Neural crest cell (in vitro differentiated cells): ENCODE measurements at places on chromosomes 7 and 10.

DNA sequence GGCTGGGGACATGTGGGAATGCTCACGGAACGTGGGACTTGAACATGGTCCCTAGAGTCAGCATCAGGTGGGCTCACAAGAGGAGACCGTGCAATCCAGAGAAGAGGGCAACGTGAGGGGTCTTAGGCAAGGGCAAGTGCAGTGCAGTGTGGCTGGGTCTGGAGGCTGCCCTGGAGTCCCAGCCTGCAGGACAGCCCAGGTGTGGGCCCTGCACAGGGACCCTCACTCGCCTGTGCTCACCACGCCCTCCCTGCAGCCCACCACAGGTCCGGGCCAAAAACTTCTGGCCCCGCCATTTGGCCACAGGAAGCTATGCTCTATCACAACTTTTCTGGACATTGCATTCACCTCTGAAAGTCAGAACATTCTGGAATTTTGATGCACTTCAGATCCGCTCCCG lies 133.5 kb downstream of the PAXIP1 start:
- no peak for DNase-seq

- no peak for DNase-seq
Observed at GRCh38 chr10:61975391-61975932, 74.0 kb downstream of the ARID5B start.

- no peak for DNase-seq
Observed at GRCh38 chr10:5573968-5574641, 49.3 kb downstream of the CALML3 start.

- DNase-seq, result no peak
Observed at GRCh38 chr7:8168336-8168735, 93.6 kb downstream of the ICA1 start.

DNA sequence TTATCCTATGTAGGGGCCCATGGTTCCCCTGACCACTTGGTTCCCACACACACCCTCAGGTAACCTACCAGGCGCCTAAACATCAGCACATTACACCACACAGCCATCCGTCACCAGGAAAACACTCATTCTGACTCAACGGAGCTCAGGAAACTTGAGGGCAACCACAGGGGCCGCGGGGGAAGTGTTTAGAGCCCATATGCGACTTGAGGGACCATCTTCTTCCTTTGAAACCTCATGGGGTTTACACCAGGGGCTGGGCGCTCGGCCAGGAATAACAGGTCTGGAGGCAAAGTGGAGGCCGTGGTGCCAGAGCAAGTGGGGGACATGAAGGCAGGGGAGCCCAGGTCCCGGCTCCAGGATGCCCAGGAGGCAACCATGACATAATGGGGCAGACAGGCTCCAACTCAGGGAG lies 1.5 kb downstream of the STX1A start:
- no peak for DNase-seq

DNA sequence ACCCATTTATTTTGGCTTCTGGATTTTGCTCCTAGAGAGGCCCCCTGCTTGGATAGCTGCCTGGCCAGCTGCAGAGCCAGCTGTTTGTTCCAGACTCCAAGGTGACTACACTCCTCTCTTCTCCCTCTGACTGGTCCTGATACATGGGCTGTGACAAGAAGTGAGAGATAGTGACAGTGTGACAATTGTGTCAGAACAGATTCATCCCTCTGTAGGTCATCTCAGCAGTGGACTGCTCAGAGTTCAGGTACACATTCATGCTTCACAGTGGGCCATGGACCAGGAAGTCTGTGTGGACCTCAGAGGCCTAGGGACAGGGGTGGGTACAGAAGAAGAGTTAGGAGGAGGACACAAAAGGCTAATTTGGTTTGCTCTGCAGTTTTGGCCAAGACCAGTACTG lies 188.2 kb upstream of the MKLN1 start:
- DNase-seq, result no peak

- DNase-seq, result no peak
Observed at GRCh38 chr10:84837877-84838276, 509.5 kb downstream of the CCSER2 start.

DNA sequence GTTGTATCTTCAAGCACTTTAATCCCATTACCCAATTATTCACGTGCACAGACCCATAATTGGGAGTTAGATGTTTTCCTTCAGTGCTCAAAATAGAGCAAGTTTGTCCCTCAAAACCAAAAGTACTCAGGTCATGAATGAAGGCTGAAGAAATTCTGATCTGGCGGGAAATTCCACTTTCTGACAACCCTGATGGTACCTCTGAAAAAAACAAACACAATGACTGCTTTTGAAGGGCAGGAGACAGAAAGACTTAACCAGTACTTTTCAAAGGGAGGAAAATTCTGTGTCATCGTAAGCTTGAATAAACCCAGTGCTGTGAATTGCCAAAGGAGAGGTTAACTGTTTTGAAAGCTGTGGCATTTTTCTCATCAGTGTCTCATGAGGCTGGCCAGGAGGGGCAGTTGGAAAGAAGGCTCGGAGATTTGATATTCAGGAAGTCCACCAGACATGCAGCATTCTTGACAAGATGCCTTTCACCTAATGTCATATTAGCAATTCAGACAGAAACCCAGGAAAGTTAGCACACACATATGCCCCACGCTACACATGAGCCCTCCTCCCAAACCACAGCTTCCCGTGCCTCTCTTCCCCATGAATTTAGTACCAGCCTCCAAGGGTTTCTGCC lies 347.0 kb downstream of the KCNMA1 start:
- DNase-seq, result no peak

DNA sequence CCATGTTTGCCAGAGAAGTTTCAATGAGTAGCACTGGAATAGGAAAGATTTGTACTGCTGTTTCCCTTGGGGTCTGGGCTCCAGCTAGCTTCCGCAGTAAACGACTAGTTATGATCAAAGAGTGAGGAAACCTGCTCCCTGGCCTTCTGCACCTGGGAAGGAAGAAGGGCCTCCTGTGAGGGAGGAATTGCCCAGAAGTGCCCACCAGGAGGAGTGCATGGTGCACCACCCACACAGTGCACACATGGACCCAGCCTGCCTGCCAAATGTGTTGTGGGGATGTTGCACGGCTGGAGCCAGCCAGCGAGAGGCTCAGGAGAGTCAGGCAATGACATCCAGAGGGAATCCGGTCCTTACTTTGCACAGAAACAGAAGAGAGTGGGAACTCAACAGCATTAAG lies 27.0 kb upstream of the FAM107B start:
- no peak for DNase-seq

DNA sequence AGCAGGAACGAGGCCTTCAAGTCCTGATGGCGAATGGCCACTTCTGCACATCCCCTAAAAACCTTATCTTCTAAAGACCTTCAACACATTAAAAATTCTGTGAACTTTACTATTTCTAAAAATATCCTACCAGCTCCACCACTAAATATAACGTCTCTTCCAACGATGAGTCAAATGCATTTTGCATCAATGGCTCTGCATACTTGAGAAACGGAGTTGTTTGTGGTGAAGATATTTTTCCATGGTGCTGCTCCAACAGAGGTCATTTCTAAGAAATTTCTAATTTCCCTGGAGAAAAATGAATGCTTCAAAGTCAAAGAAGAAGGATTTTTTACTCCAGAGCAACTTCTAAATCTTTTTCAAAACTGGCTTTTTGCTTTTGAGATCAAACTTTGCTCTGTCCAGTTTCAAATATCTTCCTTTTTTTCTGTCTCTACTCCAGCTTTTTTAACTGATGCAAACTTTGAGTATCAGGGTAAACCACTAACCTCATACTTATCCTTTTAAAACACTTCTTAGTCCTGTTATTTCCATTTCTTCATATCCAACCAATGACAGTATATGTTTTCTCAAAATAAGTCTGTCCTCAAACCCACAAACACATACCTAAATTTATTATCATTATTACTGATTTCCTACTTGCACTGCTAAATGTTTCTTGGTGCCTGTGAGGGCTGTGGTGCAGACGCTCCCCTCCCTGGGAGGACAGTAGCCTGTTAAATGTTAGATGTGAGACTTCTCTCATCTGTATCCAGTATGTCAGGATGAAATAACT lies 258.1 kb downstream of the KLF6 start:
- DNase-seq, result no peak

DNA sequence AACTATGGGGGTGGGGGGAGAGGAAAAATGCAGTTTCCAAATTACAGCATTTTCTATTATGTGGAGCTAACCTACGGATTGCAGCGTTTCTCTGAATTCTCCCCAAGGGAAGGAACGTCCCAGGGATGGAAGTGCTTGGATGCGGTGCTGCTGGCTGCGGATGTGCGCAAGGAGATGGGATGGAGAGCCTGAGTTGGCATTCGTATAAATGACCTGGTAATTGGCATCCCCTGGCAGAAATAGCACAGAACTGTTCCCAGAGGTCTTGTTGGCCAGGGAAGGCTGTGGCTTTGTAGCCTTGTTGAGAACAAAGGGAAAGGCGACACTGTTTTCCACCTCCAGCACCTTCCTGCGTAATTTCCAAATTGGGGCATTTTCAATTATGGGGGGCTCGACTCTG lies 2.7 kb downstream of the ORAI2 start:
- DNase-seq, result no peak

- no peak for DNase-seq
Observed at GRCh38 chr7:34044734-34045353, 139.5 kb downstream of the BMPER start.

GRCh38 chr7:80150611-80151273 lies 16.1 kb downstream of the GNAI1 start:
- no peak for DNase-seq
